ENCODE measurements at places on chromosomes 2 and 18.

- DNase-seq = no peak
Measured at GRCh38 chr18:9803698-9804516, 81.9 kb upstream of the TXNDC2 start.

- no peak for DNase-seq
Measured at GRCh38 chr18:55402731-55403405, 185.1 kb downstream of the TCF4 start.

DNA sequence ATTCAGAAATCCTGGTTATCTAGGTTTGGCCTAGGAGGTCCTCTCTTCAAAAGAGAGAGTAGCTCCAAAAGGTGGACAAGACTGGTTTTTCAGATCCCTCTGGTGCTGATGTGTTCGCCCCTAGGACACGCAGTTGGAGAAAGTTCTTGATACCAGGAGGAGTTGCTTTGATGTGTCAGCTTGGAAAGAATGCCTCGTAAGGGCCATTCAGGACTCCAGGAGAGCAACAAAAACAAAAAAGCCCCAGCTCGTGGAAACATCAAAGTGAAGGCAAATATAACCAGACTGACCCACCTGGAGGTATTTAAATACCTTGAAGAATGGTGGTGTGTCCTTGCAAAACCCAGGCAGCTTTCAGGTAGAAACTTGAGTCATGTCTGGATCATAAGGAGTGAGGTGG is 12.5 kb upstream of the LBH start:
- no peak for DNase-seq

GRCh38 chr2:96083064-96083939 is 33.1 kb downstream of the ADRA2B start:
- DNase-seq = peak; percentile 13

DNA sequence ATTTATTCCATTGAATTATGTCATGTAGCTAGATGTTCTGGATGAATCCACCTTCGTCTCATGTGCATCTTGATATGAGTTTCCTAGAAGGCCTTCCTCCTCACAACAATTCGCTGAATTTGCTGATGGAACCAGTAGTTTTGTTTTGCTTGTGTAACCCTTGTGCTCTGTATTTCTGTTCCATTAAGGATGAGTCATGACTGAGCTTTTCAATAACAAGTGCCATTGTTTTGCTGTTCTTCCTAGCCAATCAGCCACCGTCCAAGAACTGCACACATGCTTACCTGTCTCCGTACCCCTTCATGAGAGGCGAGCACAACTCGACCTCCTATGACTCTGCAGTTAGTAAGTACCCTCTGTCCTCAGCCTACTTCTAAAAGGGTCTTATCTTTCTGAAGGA is 2.3 kb downstream of the TMEM182 start:
- no peak for DNase-seq

DNA sequence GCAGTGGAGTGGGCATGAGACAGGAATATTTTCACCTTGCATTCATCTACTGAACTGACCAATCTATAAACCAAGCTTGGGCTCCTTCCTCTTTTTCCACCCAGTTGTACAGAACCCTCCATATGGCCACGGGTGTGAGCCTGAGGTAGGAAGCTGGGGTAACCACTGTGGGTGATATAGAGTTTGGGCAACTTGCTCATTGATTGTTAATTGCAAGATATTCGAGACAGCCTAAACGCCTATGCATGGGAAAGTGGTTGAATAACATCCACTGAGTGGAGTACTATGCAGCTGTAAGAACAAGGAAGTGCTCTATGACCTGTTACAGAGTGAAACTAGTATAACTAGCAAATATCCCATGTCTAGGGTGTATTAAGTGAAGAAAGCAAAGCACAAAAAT is 7.3 kb upstream of the VAPA start:
- DNase-seq = peak; percentile 42

GRCh38 chr2:105595536-105595935 is 149.2 kb upstream of the NCK2 start:
- DNase-seq = no peak
